Kidney tubule cell (primary cell): ENCODE measurements at places on chromosomes 12 and 14.

GRCh38 chr14:50312734-50313054 is 570 bp downstream of the DMAC2L start:
- no peak for DNase-seq

GRCh38 chr12:94783862-94784261 is 133.5 kb upstream of the TMCC3 start:
- peak; percentile 35 for DNase-seq

GRCh38 chr12:19044891-19045290 is 84.6 kb upstream of the PLEKHA5 start:
- no peak for DNase-seq

- peak; percentile 64 for DNase-seq
Observed at GRCh38 chr14:26719514-26719913, 121.7 kb upstream of the NOVA1 start.
